Naive thymus-derived CD8-positive, alpha-beta T cell (primary cell): ENCODE measurements at places on chromosomes 5 and 9. TPM values are rescaled to one million over a fixed set of nuclear protein-coding genes. Genes with fewer than 3 reads are reported as not detected.

DNA sequence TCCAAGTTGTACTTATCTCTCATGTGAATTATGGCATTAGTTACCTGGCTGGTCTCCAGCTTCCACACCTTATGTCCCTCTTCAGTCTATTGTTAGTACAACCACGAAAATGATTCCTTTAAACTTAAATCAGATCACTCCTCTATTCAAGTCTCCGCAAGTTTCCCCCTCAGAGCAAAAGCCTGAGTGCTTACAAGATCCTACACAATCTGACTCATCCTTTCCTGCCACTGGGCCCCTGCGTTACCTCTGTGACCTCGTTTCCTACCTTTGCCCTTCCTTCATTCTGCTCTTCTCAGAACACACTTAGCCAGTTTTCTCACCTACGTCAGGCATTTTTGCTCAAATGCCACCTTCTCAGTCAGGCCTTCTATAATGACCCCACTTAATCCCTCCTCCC is 45.1 kb upstream of the GLIS3 start:
- DNase-seq, result no peak

- DNase-seq, result no peak
Observed at GRCh38 chr5:59190746-59191145, 607.9 kb downstream of the RAB3C start.

DNA sequence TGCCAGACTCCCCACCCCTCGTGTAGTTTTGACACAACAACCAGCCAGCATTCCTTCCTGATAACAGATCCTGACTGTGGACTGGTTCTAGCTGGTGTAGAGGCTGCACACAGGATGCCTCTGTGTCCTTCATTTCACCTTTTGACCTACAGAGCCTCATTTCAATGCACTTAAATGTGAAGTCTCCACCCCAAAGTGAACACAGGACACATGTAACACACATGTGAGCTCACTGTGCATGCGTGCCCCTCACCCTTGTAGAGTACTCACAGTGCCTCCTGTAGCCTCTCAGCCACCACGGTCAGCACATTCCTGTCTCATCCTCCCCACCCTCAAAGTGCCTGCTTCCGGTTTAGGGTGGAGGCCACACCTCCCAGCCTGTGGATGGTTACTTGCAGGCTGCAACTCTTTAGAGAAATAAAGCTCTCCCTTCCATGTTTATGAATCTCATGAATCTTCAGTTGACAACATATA is 11.6 kb upstream of the NKD2 start:
- no peak for DNase-seq

The STARD4 gene
- 10.9 TPM for total RNA-seq

The ATP10B gene
- total RNA-seq, result not detected

GRCh38 chr5:8457187-8458037 is 588.5 kb downstream of the MTRR start:
- peak; percentile 74 for DNase-seq

GRCh38 chr5:41176952-41177351 is 36.4 kb downstream of the C6 start:
- no peak for DNase-seq
